ENCODE measurements at places on chromosomes 1 and 21.

DNA sequence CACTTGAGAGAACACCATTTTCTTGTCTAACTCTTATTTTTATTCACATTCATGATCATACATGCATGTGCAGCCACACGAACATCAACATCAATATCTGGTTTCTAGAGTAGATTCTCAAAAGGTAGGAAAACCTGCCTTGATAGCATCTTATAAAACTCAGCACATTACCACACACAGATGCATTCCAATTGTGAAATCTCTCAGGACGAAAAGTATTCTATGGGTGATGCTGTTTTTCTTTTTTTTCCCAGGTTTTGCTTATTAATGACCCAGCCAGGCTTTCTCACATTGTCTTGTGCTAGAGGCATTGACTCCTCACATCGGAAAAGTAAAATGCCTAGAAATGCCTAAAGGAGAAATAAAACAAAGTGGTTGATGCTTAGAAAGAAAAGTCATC lies 562.8 kb downstream of the KIF26B start:
- DNase-seq: no peak

GRCh38 chr1:186420311-186420710 lies 40.6 kb downstream of the PDC start:
- no peak for DNase-seq

- no peak for DNase-seq
Measured at GRCh38 chr1:190212450-190212849, 265.2 kb downstream of the BRINP3 start.

GRCh38 chr21:15006594-15007230 lies 58.1 kb downstream of the NRIP1 start:
- DNase-seq: no peak

DNA sequence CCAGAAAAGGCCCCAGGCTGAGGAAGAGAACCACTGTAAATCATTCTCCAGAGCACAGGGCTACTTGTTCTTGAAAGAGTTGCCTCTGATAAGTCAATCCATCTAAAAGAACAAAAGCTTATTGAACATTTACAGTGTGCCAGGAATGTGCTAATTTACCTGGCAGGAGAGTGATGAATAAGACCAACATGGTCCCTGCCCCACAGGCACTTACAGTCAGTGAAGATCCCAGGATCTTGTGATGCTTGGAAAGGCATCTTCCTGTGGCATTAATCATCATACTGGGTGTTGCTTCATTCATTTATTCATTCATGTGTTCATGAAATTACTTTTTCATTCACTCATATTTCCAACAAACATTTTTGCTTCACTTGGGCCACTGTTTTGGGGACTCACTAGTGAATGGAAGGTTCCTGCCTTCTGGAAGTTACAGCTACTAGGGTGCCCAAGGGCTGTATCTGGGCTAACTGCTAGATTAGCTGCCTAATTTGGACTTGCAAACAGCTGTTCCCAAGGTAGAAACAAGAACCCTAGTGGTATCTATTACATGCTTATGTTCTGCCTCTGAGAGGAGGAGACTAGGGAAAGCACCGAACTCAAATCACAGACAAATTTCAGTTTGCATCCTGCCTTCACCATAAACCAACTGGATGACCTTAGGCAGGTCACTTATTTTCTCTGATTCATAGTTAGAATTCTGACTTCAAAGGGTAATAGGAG lies 133.5 kb downstream of the CLIC6 start:
- no peak for DNase-seq

- no peak for DNase-seq
Measured at GRCh38 chr1:161324020-161324419, 9.8 kb downstream of the SDHC start.

DNA sequence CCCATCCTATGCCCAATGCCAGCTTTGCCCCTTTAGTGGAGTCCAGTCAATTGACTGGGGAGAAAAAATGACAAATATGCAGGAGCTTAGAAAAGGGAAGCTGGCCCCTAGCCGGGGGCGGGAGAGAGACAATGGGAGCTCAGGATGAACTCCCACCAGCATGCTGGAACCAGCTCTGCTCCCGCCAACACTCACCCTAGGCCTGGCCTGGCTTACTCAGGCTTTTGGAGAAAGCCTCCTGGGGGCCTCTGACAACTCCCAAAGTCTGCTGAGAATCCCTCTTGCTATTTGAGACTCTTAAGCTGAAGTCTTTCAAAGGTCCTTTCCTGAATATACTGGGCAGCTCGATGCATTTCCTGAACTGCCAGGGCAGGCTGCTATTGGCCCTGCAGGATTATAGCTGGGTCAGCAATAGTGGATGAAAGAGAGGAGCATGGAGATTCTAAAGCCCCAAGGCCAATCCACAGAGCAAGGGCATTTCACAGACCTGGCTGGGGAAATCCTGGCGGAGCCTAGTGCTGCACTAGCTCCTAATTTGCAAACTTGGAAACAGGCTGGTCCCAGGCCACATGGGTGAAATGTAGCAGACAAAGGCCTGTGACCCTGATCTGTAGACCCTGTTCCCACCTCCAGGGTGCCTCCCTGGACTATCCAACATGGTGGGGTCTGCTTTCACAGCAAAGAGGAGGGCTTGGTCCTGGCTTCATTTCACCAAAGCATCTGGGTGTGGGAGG lies 35.7 kb upstream of the CLSTN1 start:
- DNase-seq: no peak

DNA sequence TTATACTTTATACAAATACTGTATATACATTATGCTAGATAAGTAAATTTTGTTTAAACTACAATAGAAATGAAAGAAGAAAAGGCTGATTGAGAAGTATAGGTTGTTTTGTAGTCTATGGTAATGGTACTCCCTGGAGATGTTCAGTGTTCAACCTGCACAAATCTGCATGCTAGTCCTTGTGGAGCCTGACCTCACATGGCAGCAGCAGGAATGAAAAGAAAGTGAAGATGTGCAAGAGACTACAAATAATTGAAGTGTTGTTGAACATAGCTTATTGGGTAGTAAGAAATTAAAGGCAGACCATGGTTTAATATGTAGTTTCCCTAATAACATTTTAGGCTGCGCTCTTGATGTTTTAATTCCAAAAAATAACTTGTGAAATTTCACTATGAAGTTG lies 201.2 kb downstream of the TGFB2 start:
- DNase-seq: no peak

GRCh38 chr1:62395291-62395690 lies 41.6 kb upstream of the USP1 start:
- DNase-seq: no peak

DNA sequence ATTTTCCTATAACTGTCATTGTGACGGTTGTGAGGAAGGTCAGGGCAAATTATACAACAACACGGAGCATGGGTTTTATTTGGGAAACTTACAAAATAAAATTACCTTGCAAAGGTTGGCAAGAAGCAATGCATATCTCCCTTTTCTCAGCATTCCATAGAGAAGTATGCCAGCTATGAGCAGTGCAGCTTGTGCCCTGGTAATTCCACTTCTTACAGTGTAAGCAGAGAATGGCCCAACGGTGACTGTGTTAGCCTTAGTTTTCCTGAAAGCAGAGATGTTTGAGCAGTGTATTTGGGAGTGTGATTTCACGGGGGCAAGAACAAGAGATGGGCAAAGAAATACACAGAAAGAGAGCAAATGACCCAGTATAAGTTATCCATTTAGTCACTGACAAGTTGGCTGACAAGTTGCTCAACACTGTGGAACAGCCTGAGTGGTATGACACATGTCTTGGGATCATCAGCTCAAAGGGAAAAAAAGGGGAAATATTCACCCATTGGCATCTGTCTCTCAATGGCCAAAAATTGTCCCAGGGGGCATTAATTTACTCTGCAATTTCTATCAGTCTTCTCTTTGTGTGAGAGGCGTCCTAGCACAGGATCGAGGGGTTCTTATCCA lies 210.9 kb upstream of the NRIP1 start:
- no peak for DNase-seq

- no peak for DNase-seq
Measured at GRCh38 chr1:10530756-10531495, 56.2 kb downstream of the PEX14 start.

GRCh38 chr1:156262461-156263287 lies 14.8 kb upstream of the PAQR6 start:
- DNase-seq: no peak

Measured in NCI-H526 treated with DMSO at 0.1 percent for 48 hours (cell line).